Myocyte (in vitro differentiated cells): ENCODE measurements at places on chromosomes 3 and 15.

DNA sequence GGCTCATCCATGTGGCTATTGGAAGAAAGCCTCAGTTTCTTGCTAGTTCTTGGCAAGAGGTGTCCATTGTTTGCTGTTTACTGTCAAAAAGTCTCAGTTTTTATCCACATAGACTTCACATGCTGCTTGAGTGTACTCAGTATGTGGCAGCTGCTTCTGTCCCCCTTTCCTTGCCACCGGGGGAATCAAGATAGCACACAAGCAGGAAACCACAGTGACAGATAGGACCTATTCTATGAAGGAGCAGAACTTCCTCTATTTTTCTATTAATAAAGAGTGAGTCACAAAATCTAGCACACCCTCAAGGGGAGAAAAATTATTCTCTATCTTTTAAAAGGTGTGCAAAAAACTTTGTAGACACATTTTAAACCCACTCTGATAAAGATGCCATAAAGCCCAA, 121.4 kb upstream of the GMNC start:
- DNase-seq: peak; percentile 49

GRCh38 chr15:89131731-89132130, 43.5 kb downstream of the ABHD2 start:
- no peak for DNase-seq

DNA sequence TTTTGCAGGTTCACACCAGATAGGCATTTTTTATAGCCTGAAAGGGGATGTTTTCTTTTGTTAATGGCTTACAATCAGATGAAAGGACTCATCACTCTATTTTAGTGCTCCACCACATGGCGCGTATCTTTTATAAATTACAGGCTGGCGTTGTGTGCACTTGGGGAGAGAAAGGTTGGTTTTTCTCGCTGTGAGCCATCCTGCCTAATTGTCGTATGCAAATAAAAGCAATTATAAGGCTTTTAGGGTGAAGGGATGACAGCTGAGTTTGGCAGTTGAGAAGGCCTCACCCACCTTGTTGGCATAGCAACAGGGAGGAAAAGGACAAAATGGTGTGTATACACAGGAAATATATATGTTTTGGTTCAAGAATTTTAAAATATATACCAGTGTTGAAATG, 268.0 kb downstream of the NR2F2 start:
- DNase-seq: no peak

GRCh38 chr3:25214034-25214433, 214.0 kb upstream of the RARB start:
- no peak for DNase-seq

DNA sequence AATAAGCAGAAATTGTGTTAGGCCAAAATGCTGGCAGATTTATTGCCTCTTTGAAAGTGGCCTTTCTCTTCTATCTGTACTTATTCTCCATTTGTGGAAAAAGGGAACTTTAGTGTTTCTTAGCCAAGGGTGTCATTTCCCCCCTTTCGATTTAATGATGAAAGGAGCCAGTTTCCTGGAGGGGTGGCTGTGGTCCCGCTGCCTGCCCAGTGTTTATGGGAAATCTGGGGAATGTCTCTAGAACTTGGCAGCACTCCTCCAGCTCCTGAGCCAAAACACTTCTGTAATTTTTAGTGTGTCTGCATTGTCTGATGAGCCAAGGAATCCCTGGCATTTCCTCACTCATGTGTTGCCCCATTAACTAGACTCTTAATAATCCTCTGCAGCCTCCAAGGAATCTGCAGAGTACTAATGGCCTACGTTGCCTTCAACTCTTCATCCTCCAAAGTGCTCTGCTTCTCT, 448.8 kb downstream of the GRM7 start:
- DNase-seq: no peak

GRCh38 chr3:88003115-88003755, 55.6 kb downstream of the CGGBP1 start:
- DNase-seq: peak; percentile 55

DNA sequence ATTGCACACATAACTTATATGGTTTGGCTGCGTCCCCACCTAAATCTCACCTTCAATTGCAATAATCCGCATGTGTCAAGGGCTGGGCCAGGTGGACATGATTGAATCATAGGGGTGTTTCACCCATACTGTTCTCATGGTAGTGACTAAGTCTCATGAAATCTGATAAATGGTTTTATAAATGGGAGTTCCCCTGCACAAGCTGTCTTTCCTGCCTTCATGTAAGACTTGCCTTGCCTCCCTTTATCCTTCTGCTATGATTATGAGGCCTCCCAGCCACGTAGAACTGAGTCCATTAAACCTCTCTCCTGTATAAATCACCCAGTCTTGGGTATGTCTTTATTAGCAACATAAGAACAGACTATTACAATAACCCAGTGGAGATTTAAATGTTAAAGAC, 653.9 kb downstream of the ROBO1 start:
- no peak for DNase-seq

GRCh38 chr3:19264424-19264823, 116.1 kb downstream of the KCNH8 start:
- DNase-seq: no peak

DNA sequence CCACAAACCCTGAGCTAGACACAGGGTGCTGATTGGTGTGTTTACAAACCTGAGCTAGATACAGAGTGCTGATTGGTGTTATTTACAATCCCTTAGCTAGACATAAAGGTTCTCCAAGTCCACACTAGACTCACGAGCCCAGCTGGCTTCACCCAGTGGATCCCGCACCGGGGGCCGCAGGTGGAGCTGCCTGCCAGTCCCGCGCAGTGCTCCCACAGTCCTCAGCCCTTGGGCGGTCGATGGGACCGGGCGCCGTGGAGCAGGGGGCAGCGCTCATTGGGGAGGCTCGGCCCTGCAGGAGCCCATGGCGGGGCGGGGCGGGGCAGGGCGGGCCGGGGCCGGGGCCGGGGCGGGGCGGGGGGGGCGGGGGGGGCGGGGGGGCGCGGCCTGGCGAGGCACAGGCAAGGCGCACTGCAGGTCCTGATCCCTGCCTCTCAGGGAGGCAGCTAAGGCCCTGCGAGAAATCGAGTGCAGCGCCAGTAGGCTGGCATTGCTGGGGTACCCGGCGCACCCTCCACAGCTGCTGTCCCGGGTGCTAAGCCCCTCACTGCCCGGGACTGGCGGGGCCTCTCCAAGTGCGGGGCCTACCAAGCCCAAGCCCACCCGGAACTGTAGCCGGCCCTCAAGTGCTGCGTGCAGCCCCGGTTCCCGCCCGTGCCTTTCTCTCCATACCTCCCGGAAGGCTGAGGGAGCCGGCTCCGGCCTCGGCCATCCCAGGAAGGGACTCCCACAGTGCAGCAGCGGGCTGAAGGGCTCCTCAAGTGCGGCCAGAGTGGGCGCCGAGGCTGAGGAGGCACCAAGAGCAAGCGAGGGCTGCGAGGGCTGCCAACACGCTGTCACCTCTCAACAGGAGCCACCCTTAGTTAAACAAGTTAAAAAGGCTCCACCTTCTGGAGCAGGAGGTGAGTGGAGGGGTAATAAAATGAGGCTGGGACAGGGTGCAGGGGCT, 9.8 kb upstream of the TMEM40 start:
- no peak for DNase-seq

DNA sequence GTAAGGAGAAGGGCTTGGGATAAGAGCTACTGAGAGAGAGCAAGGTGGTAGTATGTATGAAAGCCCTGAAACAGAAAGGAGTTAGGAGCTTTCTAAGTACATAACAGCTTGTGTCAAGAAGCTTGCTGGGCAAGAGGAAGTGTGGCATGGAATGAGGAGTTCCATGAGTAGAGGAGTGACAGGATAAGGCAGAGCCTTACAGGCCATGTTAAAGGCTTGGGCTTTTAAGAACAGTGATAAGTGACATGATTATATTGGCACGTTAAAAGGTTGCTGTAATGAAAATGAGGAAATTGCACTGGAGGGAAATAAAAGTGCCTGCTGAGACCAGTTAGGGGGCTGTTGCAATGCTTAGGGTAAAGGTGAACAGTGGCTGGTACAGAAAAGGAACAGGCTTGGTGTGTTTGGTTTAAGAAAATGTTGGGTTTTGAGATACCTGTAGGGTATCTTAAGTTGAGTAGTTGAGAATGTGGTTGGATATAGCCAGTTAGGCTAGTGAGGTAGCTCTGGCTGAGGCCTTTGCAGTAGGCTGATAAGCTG, 49.0 kb downstream of the MEF2A start:
- DNase-seq: no peak

DNA sequence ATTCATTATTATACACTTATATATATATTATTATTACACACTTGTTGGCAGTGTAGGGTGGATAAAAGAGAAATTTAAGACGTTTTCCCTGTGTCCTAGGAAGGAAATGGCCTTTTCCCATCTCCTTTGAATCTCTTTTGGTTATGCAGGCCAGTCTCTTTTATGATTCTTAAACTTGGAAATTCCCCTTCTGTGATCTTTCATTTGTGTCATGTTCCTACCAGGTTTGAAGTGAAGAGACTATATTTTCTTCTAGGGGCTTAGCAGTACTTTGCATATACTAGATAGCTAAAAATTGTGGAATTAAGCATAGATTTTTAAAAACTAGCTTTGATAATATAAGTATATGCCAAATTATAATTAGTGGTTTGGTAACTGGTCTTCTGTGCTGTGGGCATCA, 58.5 kb downstream of the BBX start:
- no peak for DNase-seq

DNA sequence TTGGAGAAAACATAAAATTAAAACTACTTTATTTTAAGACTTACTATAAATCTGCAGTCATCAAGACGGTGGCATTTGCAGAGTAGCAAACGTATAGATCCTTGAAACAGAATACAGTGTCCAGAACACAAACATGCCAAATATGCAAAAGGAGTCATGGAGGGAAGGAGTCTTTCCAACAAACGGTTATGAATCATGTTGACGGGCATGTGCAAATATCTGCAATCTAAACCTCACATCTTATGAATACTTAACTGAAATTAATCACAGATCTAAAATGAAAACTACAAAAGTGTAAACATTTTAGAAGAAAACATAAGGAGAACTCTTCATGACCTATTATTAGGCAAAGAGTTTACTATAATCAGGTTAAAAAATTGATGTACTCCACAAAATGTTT, 69.4 kb downstream of the TFRC start:
- DNase-seq: no peak

DNA sequence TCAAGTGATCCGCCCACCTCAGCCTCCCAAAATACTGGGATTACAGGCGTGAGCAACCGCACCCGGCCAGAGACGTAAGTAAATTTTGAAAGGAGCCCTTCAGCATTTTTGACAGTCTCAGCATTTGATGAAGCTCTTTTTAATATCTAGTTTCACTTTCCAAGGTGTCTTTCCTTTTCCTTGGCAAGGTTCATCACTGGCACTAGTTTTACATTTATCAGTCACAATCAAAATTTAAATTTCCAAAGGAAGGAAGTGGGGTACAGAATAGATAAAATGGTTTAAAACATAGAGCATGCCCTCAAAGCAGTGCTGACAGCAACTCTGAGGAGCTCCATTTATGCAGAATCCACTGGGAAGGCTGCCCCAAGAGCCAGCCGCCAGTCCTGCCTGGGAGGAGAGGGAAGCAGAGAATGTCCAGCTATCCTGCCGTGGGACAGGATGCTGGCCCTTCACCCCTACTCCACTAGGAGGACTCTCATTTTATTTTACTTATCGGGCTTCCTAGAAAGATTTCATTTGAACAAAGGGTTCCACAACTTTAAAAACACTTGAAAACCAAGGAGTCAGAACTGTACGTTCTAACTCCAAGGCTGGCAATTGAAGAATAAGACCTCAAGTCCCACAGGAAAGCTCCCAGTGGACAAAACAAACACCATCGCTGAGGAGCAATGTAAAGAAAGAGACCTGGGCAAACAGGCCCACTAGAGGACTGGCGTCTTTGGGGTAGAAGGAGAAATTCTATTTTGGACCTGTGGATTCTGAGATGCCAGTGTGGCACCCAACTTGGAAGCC, 9.9 kb downstream of the SFMBT1 start:
- DNase-seq: no peak

GRCh38 chr3:190224863-190225692, 97.2 kb downstream of the CLDN1 start:
- DNase-seq: peak; percentile 50

DNA sequence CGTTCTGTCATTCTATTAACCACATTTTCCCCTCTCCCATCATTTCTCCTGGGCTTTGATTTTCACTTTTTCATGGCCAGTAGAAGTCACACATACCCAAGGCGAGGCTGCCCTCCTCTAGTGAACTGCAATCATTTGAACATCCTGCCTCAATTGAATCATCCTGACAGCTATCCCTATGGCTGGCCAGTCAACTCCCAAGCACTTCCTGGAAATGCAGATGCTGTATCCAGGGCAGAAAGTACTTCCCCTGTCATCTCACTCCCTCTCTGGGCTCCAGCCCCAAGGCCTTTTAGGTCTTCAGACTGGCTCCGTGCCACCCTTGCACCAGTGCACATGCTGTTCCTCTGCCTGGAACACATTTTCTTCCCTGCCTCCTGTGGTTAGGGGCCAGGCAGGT, 738.3 kb upstream of the CFAP20DC start:
- DNase-seq: no peak

DNA sequence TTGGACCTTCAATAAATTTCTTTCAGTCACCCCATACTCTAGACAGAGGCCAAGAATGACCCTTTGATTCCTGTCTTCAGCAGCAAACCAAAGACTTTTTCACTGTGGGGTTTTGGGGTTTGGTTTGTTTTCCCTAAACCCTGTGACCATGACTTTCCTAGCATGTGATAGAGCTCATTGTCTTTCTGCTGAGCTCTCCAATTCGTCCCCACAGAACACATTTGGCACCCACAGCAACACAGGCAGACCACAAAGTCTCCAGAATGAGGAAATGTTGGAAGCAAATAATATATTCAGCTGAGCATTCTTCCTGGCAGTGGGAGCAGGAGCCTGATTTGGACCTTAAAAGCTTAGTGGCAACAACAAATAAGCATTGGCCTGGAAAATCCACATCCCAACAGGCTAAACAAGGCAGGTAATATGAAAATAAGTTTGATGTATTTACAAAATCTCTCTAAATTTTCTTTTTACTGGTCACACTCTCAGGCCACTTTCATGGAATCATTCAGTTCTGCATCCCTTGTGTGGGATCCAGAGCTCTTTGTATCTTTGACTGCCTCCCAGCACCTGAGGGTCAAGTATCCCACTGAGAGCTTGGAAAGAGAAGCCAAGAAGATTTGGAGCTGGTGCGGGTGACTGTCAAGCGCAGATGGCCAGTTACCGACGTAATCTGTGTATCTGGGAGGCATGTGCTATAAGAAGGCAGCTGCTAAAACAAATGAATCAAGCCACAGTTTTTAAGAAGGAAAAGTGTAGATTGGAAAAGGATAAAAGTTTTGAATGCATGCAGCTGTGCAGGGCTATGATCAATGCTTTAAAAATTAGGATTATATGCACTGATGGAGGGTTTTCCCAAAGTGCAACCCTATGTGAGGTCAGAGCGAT, 36.5 kb upstream of the CPB1 start:
- DNase-seq: peak; percentile 91
